ENCODE measurements at places on chromosomes 3 and 15. TPM values are rescaled to one million over a fixed set of nuclear protein-coding genes. Genes with fewer than 3 reads are reported as not detected.

The TATDN2 gene
- 36.2 TPM for polyA plus RNA-seq

The NR2E3 gene
- 0.18 TPM for polyA plus RNA-seq

The PRRT3 gene
- polyA plus RNA-seq, result 3.0 TPM

The IL17RB gene
- 14.2 TPM for polyA plus RNA-seq

Measured in right renal cortex interstitium (tissue), 3 donors.